Stimulated activated CD8-positive, alpha-beta memory T cell treated with anti-CD3 and anti-CD28 coated beads, Interleukin-12 subunit alpha, Interleukin-12 subunit beta, amount 100 ng/mL, for 1 hour (primary cell): ENCODE measurements at places on chromosomes 13 and 19.

DNA sequence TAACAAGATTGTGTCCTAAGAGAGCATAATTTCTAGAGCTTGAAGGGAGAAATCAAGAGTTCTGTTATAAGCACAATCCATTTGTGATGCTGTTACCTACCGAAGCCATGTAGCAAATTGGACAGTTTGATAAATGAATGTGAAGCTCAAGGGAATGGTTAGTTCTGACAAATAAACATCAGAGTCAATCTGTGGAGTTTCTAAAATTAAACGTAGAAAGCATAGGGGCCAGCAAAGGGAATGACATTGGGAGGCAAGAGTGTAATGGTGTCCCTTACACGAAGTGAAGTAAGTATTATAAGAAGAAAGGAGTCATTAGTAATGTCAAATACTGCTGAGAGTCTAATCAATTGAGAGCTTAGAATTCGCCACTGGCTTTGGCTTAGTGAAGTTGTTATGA, 200.2 kb upstream of the SLITRK1 start:
- no peak for DNase-seq

GRCh38 chr19:782185-782877, 14.9 kb upstream of the PTBP1 start:
- no peak for DNase-seq

- no peak for DNase-seq
Measured at GRCh38 chr19:44260343-44260681, 626 bp downstream of the ZNF233 start.

DNA sequence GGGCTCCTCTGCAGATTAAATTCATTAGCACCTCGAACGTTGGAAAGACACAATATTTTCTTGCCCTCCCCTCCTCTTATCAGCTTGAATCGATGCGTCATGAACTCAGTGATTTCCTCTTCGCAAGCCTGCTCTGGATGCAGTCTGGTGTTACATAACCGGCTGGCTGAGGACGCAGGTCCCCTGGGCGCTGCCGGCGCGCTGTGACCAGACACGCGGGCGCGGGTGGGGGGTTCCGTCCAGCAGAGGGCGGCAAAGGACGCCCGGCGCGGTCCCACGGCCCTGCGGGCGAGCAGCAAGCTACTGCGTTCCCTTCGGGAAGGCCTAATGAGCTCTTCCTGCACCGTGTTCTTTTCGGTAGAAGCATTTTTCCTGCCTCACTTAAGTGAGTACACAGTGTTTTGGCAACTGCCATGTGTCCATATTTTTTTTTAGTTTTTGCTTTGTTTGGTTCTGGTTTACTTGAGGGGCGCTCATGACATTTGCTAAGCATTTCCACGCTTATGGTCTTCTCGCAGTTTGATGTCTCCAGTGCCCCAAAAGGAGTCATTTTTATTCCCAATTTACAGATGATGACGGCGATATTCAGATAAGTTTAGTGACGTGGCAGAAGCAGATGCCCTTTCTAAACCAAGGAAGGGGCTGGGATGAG, 112.2 kb upstream of the MBNL2 start:
- peak; percentile 68 for DNase-seq

DNA sequence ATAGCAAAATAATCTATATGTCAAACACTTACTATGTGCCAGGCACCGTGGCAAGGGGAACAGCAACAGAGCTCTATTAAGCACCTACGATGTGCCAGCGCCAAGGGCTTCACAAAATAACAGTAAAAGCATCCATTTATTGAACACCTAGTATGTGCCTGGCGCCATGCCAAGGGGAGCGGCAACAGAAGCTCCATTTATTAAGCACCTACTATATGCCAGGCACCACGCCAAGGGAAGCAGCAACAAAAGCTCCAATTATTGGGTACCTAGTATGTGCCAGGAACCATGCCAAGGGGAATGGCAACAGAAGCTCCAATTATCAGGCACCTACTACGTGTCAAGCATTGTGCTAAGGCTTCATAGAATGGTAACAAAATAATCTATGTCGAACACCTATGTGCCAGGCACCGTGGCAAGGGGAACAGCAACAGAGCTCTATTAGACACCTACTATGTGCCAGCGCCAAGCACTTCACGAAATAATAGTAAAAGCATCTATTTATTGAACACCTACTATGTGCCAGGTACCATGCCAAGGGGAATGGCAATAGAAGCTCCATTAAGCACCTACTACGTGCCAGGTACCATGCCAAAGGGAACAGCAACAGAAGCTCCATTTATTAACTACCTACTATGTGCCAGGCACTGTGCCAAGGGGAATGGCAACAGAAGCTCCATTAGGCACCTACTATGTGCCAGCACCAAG, 107.7 kb downstream of the PTPRS start:
- no peak for DNase-seq

DNA sequence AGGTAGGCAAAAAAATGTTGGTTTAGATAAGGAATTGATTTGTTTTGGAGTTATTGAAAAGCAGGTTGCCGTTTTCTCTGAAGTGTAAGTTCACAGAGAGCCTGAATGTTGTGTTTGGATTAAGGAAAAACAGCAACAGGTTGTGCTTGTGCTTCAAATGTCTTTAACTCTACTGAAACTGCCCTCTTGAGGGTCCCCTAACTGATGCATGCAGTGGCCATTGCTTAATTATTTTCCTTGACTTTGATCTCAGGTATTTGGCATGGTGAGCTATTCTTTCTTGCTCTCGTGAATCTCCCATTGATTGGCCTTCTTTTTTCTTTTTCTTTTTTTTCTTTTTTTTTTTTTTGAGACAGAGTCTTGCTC, 3.2 kb downstream of the GARRE1 start:
- no peak for DNase-seq

DNA sequence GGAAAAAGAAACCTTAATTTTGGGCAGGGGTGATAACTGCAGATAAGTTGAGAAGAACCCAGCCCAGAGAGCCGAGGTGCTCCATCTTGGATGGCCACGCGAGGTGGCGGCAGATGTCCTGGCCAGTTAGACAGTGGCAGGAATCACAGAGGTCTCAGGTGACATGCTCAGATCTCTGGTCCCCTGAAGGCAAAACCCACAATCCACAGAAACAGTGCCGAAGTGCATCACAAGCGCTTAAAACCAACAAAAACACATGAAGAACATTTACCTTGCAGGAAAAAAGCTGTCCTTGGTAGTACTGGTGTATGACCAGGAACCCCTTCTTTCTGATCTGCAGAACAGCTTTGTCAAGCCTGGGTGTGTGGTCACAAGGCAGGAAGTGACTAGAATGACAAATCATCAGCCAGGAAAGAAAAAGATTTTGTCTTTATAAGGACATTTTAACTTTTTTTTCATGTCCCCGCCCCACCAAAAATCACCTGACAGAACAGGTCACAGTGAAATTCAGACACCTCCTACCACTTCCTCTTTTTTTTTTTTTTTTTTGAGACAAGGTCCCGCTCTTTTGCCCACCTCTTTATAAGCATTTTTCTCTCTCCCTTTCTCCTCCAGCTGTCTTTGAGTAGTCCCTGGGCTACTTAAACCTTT, at the start of gene LCP1:
Gene LCP1, minus strand, starts transcription at position 338 of the 651 bp plus-strand sequence. CDS start 22,515 bp downstream, outside the sequence.
- peak; percentile 69 for DNase-seq

DNA sequence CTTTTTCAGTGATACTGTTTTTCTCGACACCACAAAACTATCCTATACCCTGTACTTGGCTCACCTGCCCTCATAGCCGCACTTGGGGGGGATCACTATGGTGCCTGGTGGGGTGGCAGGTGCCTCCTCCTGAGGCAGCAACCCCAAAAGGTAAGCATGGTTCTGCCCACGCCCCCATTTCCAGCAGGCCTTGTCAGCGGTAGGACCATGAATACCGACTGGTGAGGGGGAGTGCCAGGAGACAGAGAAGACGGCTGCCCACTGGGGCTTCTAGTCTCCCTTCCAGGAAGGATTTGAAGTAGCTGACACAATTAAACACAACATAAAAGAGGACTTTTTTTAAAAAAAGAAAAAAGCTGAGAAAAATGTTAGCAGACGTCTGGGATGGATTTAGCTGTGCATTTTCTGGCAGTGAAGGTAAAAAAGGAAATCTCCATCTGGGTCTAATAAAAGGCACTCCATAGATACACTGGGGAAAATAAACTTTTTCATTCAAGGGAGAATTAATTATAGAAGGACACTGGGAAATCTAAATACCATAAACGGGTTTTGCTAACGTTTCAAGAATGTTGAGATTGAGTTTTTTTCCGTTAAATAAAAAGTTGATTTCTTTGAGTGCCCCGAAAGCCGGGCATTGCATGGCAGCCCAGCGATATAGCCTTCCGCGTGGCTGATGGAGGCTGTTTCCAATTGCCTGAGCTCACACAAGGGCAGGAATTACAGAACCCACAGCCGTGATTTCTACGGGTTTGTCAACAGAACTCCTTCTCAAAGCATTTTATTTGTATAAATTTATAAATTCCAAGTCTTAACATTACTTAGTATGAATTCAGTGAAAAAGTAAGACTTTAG, 45.1 kb downstream of the ATP11A start:
- no peak for DNase-seq

DNA sequence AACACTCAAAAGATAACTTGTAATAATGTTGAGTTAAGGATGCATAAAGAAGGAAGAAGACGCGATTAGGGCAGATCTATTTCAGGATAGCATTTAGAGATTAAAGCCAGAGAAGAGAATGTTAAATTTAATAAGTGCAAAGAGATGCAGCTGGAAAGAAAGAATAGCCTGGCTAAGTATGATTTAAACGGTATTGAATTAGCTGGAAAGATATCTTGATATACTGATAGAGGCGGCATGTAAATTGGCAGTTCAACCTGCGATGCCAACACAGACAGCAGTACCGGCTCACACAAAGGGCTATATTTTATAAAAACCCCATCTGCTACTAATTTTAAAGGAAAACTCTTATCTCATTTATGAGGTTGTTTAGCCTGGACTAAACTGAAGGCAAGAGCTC, 121.4 kb downstream of the ENOX1 start:
- DNase-seq = no peak
